ENCODE measurements at places on chromosomes 7 and 10.

DNA sequence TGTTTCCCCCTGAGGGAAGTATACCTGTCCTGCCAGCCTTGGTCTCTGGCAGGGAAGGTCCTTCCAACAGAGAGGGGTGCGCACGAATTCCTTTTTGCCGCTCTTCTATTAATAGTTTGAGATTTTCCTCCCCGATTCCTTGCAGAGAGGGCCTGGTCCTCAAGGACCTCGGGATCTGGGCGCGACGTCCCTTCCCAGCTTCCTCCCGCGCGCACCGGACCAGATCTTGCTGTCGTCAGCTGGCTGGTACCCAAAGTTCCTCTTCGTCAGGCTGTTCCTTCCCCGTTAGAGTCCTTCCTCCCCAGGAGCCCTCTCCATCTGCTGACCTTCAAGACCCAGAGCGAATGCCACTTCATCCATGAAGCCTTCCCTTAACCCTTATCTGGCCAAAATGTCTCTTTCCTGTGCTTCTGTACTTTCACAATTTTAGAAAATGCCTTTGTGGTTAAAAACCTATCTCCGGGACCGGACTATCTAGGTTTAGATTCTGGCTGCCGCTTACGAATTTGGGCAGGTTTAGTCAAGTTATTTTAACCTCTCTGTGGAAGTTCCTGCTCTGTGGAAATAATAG lies 851 bp upstream of the GOT1 start:
- peak; percentile 5 for DNase-seq

DNA sequence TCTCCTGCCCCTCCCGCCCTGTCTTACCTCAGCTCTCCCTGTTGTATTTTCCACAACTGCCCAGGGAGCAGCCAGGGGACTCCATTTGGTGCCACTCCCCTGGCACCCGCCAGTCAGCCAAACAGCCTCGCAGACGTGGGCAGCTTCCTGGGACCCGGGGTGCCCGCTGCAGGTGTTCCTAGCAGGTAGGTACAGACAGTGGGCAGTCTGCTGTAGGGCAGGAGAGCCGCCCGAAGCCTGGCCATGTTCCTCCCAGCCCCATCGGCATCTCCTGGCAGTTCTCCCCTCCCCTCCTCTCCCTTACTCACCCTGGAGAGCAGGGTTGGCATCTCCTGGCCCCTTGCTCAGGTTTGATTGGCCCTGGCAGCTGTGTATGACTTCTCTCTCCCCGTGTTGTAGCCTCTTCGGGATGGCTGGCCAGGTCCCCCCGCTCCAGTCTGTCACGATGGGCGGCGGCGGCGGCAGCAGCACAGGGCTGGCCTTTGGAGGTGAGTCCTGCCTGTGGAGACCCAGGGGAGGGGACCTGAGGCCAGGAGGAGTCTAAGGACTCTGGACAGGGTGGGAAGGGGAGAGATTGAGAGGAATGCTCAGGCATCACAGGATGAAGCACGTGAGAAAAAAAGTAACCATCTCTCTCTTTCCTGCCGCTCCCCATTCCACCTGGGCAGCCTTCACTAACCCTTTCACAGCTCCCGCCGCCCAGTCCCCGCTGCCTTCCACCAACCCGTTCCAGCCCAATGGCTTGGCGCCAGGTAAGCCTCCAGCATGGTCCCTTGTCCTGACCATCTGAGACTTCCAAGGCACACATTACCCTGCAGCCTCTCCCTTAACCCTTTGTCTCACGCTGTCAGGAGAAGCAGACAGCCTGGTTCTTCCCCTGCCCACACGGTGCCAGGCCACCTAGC lies 11.3 kb downstream of the SAP25 start:
- DNase-seq, result no peak

- DNase-seq, result no peak
Observed at GRCh38 chr10:42883993-42884983, 101.7 kb downstream of the BMS1 start.

DNA sequence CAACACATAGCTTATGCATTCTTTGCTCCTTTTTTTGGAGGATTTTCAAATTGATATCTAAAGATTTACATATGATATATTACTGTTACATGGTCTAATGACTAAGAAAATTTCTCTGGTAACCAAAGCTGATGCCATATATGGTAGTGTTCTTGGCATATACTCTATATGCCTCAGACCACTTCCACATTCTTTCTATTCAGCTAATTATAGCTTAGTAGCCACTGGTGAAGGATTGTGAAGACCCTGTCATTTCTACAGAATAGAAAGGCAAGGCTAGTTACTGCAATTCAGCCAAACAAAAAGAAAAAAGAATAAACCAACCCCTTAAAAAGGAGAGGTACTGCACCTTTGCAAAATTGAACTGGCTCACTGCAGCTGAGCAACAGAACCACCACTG lies 3.7 kb downstream of the PURB start:
- no peak for DNase-seq

DNA sequence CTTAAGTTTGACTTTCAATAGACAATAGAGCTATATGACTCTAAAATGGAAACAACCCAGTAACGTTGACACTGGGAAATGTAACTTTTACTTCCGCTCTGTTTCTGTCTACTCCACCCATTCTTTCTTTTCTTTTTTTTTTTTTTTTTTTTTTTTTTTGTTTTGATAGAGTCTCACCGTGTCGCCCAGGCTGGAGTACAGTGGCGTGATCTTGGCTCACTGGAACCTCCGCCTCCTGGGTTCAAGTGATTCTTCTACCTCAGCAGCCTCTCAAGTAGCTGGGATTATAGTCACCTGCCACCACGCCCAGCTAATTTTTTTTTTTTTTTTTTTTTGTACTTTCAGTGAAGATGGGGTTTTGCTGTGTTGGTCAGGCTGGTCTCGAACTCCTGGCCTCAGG lies 13.9 kb downstream of the PRSS2 start:
- DNase-seq, result no peak

GRCh38 chr10:25083546-25084111 lies 67.2 kb downstream of the THNSL1 start:
- DNase-seq, result no peak

DNA sequence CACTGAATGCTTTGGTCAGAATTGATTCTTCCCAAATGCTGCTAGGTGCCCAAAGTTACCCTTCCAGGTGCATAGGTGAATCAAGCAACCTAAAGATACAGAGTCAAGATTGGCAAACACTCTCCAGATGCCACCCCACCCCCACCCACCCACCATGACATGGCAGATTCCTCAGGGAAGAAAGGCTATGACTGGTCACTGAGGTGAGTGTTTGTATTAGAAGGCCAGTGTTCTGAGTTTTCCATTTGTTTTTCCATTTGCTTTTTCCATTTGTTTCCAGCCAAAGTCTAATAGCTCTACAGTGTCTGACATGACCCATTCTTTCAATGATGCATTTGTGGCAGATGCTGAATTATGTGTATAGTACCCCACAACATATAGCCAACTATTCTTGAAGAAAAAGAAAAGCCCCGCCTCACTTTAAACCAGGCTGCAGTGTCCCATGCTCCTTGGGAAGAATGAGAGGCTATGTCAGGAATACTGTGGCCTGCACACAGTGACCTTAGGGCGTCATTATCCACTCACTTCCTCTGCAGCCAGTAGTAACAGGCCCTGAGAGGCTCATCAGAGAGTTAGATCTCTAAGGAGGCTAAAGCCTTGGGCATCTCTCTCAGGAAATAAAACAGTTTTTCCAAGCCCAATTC lies 16.1 kb upstream of the HIBADH start:
- no peak for DNase-seq

DNA sequence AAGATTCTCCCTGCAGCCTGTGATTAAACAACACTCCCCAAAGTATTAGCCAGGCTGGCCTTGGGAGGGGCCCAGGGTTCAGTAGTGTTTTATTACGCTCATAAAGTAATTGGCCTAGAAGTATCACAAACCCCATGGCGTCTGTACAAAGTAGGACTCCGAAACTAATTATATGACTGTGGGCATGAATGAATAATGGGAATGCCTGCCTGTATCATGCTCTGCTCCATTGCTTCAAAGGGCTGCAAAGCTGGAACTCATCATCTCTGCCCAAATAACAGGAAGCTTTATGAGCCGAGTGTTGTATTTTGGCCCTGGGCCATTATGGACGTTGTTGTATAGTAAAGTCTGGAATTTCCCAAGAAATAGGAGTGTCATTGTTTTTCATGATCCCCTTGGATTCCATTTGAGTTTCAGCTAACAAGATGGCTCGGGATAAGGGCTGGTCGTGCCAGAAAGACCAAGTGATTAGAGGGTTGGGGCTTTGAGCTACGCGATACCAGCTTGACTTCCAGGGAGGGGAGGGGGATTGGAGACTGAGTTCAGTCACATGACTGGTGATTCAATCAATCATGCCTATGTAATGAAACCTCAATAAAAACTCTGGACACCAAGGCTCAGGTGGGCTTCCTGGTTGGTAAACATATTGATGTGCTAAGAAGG lies 65.3 kb upstream of the NPTX2 start:
- no peak for DNase-seq

GRCh38 chr7:37220664-37221063 lies 228.0 kb downstream of the ELMO1 start:
- DNase-seq, result no peak

DNA sequence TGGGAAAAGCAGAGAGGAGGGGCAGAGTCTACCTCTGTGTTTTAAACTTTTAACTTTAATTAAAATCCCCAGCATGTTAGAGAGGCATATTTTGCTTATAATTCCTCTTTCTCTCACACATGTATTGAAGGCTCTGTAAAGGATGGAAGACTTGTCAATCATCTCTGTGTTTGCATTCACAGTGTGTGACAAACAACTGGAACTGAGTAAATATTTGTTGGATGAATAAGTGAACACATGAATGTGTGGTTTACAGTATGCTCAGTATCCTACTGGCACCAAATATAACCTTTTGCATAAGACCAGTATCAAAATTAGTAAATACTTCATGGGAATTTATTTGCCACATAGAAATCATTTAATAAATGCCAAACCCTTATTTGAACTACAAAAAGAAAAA lies 829.0 kb downstream of the GRID1 start:
- DNase-seq, result no peak

DNA sequence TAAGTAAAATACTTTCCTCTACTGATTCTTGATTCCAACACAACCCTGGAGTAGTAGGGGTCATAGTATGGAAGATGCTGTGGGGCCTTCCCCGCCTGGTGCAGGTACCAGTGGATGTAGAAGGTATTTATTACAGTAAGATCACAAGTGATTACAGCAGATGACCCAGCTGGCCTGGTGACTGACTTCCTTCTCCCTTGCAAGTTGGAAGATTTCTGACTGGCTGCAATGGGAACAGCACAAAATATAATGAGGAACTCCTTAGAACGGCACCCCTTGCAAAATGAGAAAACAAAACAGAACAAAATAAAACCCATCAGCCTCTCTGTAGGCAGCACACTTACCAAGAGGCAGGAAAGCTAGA lies 61.7 kb upstream of the TARP start:
- no peak for DNase-seq

- DNase-seq, result no peak
Observed at GRCh38 chr7:3188946-3189345, 112.1 kb upstream of the SDK1 start.

GRCh38 chr7:129257168-129257567 lies 32.3 kb downstream of the AHCYL2 start:
- no peak for DNase-seq

- no peak for DNase-seq
Observed at GRCh38 chr10:72174297-72174662, 41.5 kb upstream of the ANAPC16 start.

DNA sequence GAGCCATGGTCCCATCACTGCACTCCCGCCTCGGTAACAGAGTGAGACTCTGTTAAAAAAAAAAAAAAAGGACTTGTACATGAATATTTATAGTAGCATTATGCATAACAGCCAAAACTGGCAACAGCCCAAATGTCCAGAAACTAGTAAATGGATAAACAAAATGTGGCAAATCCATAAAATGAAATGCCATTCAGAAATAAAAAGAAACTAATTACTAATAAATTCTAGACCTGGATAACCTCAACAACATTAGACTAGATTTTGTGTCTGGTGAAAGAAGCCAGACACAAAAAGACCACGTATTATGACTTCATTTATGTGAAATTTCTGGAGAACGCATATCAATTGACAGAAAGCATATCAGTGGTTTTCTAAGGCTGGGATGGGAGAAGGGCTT lies 74.5 kb downstream of the HPSE2 start:
- DNase-seq, result no peak

- no peak for DNase-seq
Observed at GRCh38 chr7:21128062-21128817, 299.6 kb upstream of the SP4 start.

DNA sequence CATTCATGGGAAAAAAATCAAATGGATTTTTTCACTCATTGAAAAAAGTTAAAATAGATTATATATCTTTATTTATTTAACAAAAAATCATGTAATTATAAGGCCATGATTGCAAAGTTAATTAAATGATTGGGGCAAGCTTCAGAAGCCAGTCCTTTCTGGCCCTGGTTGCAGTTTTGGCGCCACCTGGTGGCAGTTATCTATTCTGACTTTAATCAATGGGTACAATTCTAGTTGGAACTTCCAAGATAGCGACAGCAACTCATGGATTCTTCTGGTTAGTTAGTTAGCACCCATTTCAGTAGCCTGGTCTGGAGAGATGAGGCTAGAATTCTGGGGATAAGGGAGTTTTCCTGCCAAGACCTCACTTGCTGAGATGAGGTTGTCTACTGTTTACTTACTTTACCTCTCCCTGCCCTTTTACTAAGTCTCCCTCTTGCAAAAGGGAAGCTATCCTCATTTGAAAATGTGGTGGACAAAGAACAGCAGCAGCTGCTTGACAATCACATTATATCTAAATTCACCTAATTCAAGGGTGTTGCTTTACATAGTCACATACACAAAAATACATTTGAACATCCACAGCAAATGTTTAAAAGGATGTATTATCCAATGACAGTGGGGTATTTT lies 42.3 kb downstream of the NOC3L start:
- peak; percentile 63 for DNase-seq

- DNase-seq, result no peak
Observed at GRCh38 chr10:67819768-67820204, 18.2 kb downstream of the DNAJC12 start.

GRCh38 chr7:141325275-141325674 lies 225.9 kb upstream of the AGK start:
- no peak for DNase-seq

DNA sequence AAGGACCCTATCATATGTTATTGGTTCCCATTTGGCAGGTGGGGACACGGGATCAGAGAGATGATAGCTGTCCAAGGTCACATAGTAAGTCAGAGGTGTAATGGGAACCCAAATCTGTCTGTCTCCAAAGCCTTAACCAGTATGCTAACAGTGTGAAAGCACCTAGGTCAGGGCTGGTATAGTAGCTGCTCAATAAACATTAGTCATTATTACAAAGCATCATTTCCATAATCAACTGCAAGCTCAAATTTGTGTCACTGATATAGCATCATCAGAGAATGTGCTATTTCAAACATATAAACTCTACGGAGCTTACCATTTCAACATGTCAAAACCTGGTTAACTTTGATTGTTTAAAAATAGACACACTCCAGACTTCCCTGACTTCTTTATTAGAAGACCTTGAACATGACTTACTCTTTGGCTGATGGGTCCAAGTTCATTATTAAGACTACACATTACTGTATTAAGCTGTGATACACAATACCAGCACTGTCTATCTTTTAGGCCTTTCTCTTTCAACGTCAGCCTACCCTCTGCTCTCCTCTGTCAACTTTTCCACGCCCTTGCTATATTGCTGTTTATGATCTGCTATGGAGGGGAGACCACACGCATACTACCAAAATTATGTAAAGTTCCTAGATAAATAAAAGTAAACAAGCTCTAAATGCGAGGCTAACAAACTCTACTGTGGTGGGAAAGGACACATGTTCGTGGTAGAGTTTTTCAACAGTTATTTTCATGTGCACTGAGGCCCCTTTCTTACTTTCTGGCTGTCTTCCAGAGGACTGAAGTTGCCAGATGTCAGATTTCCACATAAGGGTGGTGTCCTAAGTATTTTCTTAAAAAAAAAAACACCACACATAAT lies 33.6 kb downstream of the DNMBP start:
- DNase-seq, result no peak

GRCh38 chr7:26376175-26376917 lies 84.7 kb downstream of the SNX10 start:
- DNase-seq, result peak; percentile 34
